ENCODE measurements at places on chromosomes 11 and 22.

- DNase-seq: no peak
These were observed 5.8 kb downstream of the CCDC34 start for GRCh38 chr11:27357250-27357649.

- DNase-seq: no peak
These were observed 9.0 kb upstream of the MARK2 start for GRCh38 chr11:63829823-63830489.

- DNase-seq: no peak
These were observed 64.7 kb downstream of the DHCR7 start for GRCh38 chr11:71383461-71383860.

- DNase-seq: no peak
These were observed 3.6 kb upstream of the MAPK8IP1 start for GRCh38 chr11:45881708-45882368.

DNA sequence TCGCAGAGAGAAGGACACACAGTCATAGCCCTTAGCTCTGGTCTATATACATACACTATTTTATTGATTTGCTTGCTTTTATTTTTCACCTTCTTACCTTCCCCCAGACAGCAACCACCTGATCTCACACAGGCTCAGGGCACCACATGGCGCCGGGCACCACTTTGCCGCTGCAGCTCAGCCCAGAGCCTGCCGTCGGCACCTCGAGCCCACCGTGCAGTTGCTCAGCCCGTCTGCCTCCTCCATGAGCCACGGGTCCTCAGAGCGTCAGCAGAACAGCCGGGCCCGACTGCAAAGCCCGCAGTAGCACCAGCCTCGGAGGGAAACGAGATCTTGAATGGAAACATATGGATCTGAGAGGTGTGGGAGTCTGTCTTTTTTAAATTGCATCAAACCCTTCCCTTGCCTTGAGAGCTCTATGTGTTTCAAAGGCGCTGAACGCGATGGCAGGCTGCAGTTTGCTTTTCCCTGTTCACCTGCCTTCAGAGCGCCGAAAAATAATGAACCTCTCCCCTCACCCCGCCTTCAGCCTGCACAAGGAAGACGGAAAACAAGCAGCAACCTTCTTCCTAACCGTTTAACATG, 505.4 kb downstream of the MN1 start:
- no peak for DNase-seq

- no peak for DNase-seq
These were observed 14.4 kb upstream of the SORL1 start for GRCh38 chr11:121437686-121438078.

DNA sequence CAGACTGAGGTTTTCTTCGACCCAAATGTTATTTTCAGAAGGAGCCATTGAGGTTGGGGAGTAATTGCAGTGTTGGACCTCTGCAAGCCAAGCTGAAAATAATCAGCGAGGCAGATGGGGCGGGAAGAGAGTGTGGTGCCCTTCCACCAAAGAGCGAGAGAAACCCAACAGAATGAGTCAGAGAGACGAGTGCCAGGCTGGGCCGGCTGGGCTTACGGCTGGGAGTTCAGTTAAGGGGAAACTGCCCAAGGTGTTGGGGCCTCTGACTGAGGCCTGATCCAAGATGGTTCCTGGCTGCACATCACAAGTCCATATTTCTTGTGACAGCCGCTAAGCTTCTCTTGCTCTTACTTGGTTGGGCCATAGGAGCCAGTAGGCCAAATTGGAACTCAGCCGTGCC, 30.4 kb upstream of the CREB3L1 start:
- no peak for DNase-seq

- DNase-seq: no peak
These were observed 5.4 kb upstream of the OR52L1 start for GRCh38 chr11:5992150-5992549.

DNA sequence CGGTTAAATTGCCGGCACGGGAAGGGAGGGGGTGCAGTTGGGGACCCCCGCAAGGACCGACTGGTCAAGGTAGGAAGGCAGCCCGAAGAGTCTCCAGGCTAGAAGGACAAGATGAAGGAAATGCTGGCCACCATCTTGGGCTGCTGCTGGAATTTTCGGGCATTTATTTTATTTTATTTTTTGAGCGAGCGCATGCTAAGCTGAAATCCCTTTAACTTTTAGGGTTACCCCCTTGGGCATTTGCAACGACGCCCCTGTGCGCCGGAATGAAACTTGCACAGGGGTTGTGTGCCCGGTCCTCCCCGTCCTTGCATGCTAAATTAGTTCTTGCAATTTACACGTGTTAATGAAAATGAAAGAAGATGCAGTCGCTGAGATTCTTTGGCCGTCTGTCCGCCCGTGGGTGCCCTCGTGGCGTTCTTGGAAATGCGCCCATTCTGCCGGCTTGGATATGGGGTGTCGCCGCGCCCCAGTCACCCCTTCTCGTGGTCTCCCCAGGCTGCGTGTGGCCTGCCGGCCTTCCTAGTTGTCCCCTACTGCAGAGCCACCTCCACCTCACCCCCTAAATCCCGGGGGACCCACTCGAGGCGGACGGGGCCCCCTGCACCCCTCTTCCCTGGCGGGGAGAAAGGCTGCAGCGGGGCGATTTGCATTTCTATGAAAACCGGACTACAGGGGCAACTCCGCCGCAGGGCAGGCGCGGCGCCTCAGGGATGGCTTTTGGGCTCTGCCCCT, 529 bp upstream of the CCND1 start:
- no peak for DNase-seq

DNA sequence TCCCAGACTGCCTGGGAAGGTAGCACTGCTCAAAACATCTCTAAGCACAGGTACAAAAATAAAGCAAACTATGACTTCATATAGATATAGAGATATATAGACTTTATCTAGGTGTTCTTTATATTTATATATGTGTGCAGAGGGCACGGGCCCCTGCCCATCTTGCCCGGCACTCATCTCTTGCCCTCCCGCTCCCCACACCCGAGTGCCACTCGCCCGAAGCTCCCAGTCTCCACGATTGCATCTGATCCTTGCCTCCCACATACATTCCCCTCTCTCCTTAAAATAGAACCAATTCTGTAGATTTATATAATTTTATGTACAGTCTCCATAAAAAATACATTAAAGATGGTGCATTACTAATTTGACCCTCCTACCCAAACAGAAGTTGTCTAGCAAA, 55.5 kb downstream of the IGSF9B start:
- no peak for DNase-seq

- no peak for DNase-seq
These were observed 226.4 kb downstream of the FAM181B start for GRCh38 chr11:82507288-82507687.

GRCh38 chr11:109892321-109892794, 200.8 kb upstream of the ZC3H12C start:
- no peak for DNase-seq

DNA sequence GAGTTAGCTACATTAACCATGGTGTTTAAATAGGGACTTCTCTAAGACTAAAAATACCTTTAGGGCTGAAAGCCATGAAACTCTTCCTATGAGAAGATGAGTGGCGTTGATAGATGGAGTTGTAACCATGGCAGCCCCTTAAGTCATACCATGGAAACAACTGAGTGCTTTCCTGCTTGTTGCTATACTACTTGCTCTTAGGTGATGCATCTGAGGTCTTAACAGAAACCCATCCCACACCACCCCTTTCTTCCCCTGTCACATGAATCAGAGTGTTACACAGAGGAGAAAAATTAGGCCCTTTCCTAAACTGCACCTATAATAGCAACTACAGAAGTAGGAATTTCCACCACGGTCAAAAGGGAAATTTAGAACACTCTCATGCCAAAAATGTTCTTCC, 64.3 kb upstream of the ZC3H12C start:
- DNase-seq: no peak

GRCh38 chr11:34909955-34910354, 6.2 kb downstream of the APIP start:
- DNase-seq: no peak

DNA sequence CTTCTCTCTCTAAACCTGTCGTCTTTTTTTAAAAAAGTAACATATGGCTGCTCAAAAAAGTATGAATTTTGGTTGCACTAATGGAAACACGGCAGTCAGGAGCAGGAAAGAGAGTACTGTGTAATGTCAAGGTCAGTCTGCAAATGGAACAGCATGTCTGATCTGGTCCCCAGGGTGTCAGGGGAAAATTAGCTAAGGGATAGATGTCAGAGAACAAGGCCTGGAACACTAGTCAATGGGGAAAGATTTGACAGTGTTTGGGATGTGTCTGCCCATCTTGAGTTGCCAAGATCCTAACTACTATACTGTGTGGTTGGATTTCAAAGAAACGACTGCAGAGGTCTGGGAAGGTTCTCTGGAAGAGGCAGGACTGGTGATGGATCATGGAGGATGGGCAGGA, 65.7 kb upstream of the PHOX2A start:
- DNase-seq: no peak

- no peak for DNase-seq
These were observed 3.3 kb upstream of the RCN1 start for GRCh38 chr11:32087597-32087996.

GRCh38 chr11:109320595-109320994, 101.4 kb upstream of the C11orf87 start:
- no peak for DNase-seq

DNA sequence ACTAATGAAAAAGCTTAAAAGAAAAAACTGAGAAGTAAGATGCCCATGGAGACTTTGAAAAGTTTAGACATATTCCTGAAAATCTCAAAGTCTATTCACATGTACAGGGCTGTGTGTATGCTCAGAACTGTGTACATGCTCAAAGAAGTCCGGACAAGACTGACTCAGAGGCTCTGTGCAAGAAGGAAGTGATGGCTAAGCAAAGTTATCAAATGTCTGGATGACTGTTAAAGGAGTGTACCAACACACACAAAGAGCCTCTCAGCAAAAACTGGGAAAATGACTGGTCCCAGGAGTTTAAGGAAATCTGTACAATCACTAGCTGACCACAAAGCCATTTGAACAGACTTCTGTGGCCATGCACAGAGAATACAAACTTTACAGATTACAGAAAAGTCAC, 33.1 kb upstream of the ARHGAP32 start:
- DNase-seq: no peak

All from CD4-positive, alpha-beta T cell treated with Interleukin-15 for 4 hours (primary cell).